ENCODE measurements at places on chromosomes 6 and 20.

DNA sequence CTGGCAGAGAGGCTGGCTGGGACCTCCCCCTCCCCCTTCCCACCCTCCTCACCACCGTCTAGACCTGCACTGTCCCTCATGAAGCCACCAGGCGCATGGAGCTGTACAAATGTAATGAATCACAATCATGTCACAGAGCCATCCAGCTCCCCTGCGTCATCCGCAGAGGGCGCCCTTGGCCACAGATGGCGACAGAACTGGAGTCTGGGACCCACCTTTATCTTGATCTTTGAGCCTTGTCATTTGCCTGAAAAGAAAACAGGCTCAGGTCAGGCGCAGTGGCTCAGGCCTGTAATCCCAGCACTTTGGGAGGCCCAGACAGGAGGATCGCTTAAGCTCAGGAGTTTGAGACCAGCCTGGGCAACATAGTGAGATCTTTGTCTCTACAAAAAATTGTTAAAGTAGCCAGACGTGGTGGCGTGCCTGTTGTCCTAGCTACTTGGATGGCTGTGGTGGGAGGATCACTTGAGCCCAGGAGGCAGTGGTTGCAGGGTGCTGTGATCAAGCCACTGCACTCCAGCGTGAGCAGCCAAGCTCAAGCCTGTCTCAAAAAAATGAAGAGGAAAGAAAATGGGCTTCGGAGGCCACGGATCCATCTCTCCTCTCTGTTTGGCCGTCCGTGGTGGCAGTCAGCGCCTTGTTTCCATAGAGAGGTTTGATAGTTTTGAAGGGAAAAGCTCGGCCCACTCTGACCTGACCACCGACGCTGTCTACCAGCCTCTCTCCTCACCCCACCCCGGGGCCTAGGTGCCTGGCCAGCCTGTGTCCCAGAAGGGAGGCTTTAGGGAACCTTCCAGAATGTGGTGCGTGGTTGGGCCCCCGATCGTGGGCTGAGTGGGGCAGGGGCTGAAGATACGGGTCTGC is 6.2 kb downstream of the COL9A3 start:
- no peak for DNase-seq
- no peaks in the 10 kb centered on the region for H3K36me3 ChIP-seq
- H3K4me3 ChIP-seq = peak overlapping the region; percentile 45
- H3K4me1 ChIP-seq = peaks cover 5% of the 10 kb centered on the region

DNA sequence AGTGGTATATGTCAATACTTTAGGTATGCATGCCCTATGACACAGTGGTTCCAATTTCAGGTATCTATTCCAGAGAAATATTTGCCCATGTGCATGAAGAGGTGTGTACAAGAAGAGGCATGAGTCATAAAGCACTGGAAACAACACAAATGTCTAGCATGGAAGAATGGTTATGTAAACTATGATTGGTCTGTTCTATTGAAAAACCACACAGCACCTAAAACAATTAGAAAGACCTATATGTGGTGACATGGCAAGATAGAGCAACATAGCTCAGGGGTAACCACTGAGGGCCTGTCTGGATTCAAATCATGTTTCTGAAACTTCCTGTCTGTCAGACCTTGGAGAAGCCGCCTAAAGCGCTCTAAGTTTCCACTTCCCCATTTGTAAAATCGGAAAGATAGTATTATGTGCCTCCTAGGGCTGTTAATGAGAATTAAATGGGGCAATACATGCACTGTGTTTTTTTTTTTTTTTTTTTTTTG is 76.0 kb upstream of the SHLD1 start:
- no peak overlapping the region for H3K4me3 ChIP-seq
- no peaks in the 10 kb centered on the region for H3K4me1 ChIP-seq
- no peak for DNase-seq
- no peaks in the 10 kb centered on the region for H3K27me3 ChIP-seq

- peaks cover 8% of the 10 kb centered on the region for H3K4me1 ChIP-seq
- H3K4me3 ChIP-seq = no peak overlapping the region
- no peak for DNase-seq
- no peak overlapping the region for H3K27ac ChIP-seq
- H3K36me3 ChIP-seq = no peaks in the 10 kb centered on the region
These were observed 34.9 kb upstream of the BMP6 start for GRCh38 chr6:7691021-7691420.

DNA sequence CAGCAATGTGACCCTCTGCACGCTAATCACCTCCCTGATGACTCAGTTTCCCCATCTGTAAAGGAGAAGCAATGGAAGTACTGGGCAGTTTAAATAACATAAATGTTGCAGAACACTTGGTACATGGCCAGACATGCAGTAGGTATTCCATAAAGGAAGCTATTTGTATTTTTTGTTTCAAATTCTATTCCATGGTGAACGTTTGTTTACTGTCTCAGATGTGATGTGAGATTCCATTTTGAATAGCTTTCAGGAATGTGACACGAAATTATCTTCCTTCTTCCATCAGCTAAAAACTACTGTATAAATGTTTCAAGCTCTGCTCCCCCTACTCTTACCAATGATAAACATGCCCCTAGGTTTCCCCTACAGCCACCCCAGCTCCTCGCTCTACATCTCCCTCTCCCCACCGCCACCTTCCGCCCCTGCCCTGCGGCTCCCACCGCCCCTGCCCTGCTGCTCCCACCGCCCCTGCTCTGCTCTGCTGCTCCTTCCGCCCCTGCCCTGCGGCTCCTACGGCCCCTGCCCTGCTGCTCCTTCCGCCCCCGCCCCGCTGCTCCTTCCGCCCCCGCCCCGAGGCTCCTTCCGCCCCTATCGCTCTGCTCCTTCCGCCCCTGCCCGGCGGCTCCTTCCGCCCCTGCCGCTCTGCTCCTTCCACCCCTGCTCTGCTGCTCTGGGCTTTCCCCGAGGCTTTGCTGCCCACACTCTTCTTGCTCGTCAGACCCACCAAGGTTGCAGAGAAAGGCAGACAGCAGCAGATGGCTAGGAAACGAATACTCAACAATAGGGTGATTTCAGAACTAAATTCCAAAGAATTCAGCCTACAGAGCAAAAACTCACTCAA is 78.9 kb downstream of the THBS2 start:
- no peaks in the 10 kb centered on the region for H3K36me3 ChIP-seq
- H3K4me1 ChIP-seq = peaks cover 15% of the 10 kb centered on the region
- no peak overlapping the region for H3K4me3 ChIP-seq
- no peak for DNase-seq
- H3K27me3 ChIP-seq = no peaks in the 10 kb centered on the region

DNA sequence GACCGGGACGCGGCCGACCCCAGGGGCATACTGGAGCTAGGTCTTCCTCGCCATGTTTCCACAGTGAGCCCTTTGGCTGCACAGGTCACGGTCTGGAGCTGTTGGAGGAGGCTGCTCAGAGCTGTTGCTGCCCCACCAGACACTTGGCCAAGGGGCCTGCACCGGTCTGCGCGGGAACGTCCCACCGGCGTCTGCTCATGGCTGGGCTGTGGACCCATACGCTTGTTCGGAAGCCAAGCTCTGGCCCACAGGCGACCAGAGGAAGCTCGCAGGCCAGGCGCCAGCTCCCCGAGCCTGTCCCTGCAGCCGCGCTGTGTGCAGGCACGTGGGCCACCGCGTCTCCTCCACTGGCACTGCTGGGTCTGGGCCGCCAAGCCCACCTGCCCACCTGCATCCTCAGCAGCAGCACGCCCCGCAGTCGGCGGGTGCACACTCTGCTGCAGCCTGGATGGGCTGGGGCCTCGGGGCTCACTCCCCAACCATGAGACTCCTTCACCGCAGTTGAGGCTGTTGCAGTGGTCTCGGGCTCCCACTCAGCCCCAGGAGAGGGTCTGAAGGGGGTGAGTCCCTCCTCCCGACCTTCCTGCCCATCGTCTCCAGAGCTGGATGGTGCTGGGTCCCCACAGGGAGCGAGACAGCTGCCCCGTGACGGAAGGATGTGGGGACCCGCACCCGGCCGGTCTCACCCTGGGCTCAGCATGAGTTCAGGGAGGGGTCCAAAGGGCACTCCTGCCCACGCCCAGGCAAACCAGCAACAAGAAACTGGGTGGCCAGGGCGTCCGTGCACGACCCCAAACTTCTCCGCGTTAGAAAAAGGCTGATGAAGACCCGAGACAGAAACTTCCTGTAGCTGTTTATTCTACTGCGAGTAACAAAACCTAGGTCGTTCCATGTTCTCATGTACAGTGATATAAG is 15.5 kb upstream of the TCFL5 start:
- H3K36me3 ChIP-seq = peaks cover 6% of the 10 kb centered on the region
- DNase-seq = no peak
- peaks cover 19% of the 10 kb centered on the region for H3K4me1 ChIP-seq
- no peak overlapping the region for H3K4me3 ChIP-seq
- H3K27me3 ChIP-seq = peaks cover 3% of the 10 kb centered on the region
- no peak overlapping the region for H3K27ac ChIP-seq

DNA sequence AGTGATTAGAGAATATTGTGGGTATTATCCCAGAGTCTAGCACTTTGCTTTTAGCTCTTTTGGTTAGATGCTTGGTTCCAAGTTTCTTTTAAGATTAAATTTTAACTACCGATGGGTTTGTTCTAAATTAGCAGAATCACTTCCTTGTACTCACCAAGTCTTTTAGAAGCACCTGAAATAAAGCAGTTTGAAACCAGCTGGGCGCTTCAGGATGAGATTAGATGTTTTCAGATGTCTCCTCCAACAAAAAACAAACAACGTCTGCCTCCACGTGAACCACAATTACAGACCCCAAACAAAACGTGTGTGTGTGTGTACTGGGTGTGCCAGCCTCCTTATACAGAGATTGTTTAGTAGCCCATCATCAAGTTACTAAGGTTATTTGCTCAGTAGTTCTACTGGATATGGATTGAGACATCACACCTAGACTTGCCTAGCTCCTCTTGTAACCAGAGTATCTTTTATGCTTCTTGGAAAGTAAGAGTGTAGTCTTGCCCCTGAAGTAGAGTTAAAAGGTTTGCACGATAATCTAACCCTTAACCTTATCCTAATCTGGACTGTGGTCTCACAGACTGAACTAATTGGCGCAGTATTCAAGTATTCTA is 2.3 kb downstream of the DSTN start:
- no peaks in the 10 kb centered on the region for H3K27me3 ChIP-seq
- H3K4me1 ChIP-seq = peaks cover 35% of the 10 kb centered on the region
- H3K27ac ChIP-seq = peak overlapping the region; percentile 85
- H3K36me3 ChIP-seq = peaks cover 14% of the 10 kb centered on the region
- no peak for DNase-seq
- peak overlapping the region; percentile 97 for H3K4me3 ChIP-seq

DNA sequence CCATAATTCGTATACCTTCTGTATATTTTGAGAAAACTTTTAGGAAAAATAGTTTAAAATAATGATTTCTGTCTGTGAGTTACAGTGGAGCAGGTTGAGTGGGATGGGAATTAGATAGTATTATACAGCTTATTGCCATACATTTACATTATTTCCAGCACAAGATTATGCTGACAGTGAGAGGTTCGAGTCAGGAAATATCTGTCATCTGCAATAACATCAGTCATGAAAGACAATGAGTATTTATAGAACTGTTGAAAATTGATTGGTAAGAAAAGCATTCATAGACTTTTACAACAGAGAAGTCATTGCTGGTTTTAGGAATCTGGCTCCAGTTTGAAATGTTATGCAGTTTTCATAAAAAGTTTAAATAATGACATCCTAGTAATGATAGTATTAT is 45.9 kb downstream of the FAM135A start:
- H3K4me1 ChIP-seq = peaks cover 4% of the 10 kb centered on the region
- H3K36me3 ChIP-seq = peaks cover 20% of the 10 kb centered on the region
- DNase-seq = no peak
- no peak overlapping the region for H3K27ac ChIP-seq

GRCh38 chr6:18362058-18362561 is 25.0 kb upstream of the RNF144B start:
- H3K27me3 ChIP-seq = no peaks in the 10 kb centered on the region
- H3K27ac ChIP-seq = no peak overlapping the region
- H3K4me1 ChIP-seq = no peaks in the 10 kb centered on the region
- no peak overlapping the region for H3K4me3 ChIP-seq
- no peak for DNase-seq
- H3K36me3 ChIP-seq = no peaks in the 10 kb centered on the region

GRCh38 chr6:151239603-151240035 is at the start of gene AKAP12:
TSS of gene AKAP12 (plus strand) at chr6:151239967. CDS start at chr6:151240563, 596 bp downstream.
- DNase-seq = no peak
- peaks cover 11% of the 10 kb centered on the region for H3K36me3 ChIP-seq
- peaks cover 17% of the 10 kb centered on the region for H3K27me3 ChIP-seq
- peak within 1 kb of the TSS; percentile 75 for H3K27ac ChIP-seq
- peak within 1 kb of the TSS; percentile 96 for H3K4me3 ChIP-seq

- no peak overlapping the region for H3K4me3 ChIP-seq
- H3K27ac ChIP-seq = no peak overlapping the region
- H3K27me3 ChIP-seq = no peaks in the 10 kb centered on the region
- H3K36me3 ChIP-seq = no peaks in the 10 kb centered on the region
- H3K4me1 ChIP-seq = peaks cover 24% of the 10 kb centered on the region
- peak; percentile 63 for DNase-seq
These were observed 175.2 kb downstream of the MRPL14 start for GRCh38 chr6:43951756-43952675.

DNA sequence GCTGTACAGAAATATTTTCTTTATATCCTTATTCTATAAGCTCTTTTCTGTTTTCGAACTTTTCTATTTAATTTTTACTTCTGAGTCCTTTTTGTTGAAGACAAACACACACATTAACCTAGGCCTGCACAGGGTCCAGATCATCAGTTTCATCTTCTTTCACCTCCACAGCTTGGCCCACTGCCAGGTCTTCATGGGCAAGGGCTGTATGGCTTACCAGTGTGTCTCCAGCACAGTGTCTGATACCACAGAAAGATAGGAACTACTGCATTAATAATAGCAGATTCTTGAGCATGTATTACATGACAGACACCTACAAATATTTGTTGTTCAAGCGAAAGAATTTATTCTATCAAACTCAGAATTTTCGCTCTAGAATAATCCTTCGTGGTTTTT is 24.4 kb downstream of the QKI start:
- no peak overlapping the region for H3K27ac ChIP-seq
- H3K4me1 ChIP-seq = peaks cover 30% of the 10 kb centered on the region
- H3K27me3 ChIP-seq = no peaks in the 10 kb centered on the region
- no peak overlapping the region for H3K4me3 ChIP-seq
- peaks cover 9% of the 10 kb centered on the region for H3K36me3 ChIP-seq

- peaks cover 7% of the 10 kb centered on the region for H3K27me3 ChIP-seq
- H3K4me3 ChIP-seq = no peak overlapping the region
- peaks cover 6% of the 10 kb centered on the region for H3K4me1 ChIP-seq
These were observed 38.7 kb upstream of the SLC22A2 start for GRCh38 chr6:160297310-160297709.

DNA sequence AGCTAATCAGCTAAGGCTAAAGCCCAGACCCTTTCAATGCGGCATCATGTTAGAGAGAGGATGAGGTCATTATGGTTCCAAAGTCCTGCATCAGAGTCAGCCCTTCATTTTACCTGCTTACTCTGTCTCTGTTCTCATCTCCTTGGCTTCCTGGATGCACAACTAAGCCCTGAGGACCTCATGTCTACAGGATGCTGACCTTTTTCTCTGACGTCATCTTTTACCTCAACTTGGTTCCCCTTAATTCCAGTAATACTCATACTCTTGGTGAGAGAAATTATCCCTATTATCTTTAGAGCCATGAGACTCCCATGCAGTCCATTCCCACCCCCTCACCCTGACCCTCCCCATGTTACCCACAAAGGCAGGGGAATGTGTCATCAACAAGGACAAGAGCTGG is 636.5 kb upstream of the CHD6 start:
- no peak overlapping the region for H3K27ac ChIP-seq
- H3K36me3 ChIP-seq = no peaks in the 10 kb centered on the region
- peaks cover 57% of the 10 kb centered on the region for H3K27me3 ChIP-seq
- no peak for DNase-seq
- peaks cover 7% of the 10 kb centered on the region for H3K4me1 ChIP-seq
- H3K4me3 ChIP-seq = no peak overlapping the region

GRCh38 chr6:56104591-56104990 is 142.8 kb downstream of the COL21A1 start:
- no peak overlapping the region for H3K27ac ChIP-seq
- H3K36me3 ChIP-seq = peaks cover 2% of the 10 kb centered on the region
- no peaks in the 10 kb centered on the region for H3K27me3 ChIP-seq
- no peak overlapping the region for H3K4me3 ChIP-seq
- no peaks in the 10 kb centered on the region for H3K4me1 ChIP-seq
- DNase-seq = no peak
